ENCODE measurements at places on chromosomes 4 and X.

- DNase-seq = no peak
These were observed 8.5 kb upstream of the AKAP17A start for GRCh38 chrX:1582686-1583437.

GRCh38 chr4:173195109-173195508, 26.5 kb downstream of the GALNT7 start:
- DNase-seq = no peak

- DNase-seq = no peak
These were observed 191.7 kb downstream of the CRLF2 start for GRCh38 chrX:1020634-1021166.

- DNase-seq = no peak
These were observed 26.0 kb downstream of the MANBA start for GRCh38 chr4:102734591-102735385.

- no peak for DNase-seq
These were observed 271.2 kb downstream of the NLGN4X start for GRCh38 chrX:5957506-5957905.

GRCh38 chr4:19492606-19493005, 759.1 kb upstream of the SLIT2 start:
- no peak for DNase-seq

DNA sequence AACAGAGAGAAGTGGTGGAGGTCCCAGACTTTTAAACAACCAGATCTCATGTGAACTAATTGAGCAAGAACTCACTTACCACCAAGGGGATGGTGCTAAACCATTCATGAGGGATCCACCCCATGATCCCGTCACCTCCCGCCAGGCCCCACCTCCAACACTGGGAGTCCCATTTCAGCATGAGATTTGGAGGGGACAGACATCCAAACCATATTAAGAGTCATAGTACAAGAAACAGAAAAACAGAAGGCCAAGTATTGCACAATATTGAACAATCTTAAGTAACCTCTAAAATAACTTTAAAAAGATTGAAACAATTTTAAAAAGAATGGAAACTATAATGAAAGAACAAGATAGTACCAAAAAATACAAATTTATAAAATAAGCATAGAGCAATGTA, 110.0 kb downstream of the CBR4 start:
- no peak for DNase-seq

DNA sequence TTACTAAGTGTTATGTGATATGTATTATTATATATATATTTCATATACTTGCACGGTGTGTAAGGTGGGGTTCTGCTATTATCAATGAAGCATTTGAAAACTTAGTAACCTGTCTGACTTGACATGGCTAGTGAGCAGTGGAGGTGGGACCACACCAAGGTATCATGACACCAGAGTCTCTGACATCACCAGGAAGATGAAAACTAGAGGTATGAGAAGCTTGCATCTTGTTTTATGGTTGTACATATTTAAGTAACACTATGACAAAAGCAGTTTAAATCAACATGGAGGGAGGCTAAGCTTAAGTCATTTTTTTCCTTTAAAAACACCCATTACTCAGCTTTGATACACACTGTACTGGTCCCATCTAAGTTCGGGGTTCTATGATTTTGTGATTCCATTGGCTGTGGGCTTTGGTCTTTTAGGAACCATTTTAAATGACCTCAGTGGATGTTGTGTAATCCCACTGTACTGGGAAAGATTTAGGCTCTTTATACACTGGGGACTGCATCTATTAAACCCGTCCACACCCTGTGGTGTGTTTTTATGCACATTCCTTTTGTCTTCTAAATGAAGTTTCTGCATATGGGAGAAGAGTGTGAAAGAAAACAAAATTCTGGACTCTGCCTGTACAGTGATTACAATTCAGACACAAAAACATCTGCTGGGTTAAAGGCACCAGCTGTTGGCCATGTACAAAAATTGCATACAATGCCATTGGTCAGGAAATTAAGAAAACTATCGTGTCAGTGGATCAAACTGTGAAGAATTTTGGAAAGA, 570.6 kb downstream of the SPRY1 start:
- no peak for DNase-seq

- DNase-seq = no peak
These were observed 8.3 kb upstream of the AGA start for GRCh38 chr4:177450426-177451107.

DNA sequence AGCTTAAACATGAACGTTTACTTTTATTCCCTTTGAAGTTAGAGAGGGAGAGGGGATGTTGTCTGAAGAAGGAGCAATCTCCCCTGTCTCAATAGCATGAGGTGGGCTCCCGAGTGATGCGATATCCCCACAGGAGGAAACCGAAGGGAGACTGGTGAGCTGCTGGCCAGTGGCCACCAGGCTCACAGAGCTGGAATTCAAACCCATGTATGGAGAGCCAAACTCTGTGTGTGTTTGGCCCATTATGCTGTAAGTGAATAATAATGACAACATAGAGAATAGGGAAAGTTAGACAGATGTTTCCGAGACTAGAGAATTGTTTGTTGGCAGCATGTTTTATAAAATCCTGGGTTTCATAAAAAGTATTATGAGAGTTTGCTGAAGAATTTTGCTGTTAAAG, 66.1 kb upstream of the CLNK start:
- DNase-seq = no peak

DNA sequence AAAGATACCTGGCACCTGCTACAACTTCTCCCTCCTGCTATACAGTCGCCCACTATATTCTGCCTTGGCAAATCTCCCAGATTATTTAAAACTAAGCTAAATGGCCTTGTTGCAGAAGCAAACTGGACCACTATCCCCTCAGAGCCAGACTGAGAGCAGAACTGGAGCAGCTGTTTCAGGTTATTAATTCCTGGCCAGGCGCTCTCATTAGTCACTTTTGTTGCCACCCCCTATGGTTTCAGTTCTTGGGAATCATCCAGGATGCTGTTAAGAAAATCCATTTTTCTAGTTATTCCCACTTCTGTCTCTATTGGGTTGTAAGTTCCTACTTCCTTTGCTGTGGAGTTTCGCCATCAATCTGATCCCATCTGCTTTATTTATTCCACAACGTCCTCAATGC, 30.1 kb downstream of the ADGRA3 start:
- no peak for DNase-seq

DNA sequence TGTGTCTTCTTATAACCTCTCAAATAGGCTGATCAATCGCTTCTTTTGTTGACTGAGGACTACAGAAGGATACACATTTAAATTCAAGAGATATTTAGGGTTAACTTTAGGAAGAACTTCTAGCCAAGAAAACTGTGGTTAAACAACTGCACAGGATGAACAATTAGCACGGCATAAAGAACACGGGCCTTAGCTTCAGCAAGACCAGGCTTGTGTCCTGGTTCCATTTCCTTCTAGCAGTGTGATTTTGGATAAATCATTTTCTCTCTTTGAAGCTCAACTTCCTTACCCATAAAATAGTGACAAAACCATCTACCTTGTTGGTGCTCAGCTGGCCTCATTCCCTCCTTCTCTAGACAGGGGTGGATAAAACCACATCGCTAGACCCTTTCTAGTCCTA, 117.6 kb downstream of the TSPAN5 start:
- DNase-seq = no peak

Measured in activated naive CD8-positive, alpha-beta T cell treated with anti-CD3 and anti-CD28 coated beads, Interleukin-2, amount 50 U/mL, for 16 hours (primary cell).